ENCODE measurements at places on chromosomes 2 and 18. TPM values are rescaled to one million over a fixed set of nuclear protein-coding genes. Genes with fewer than 3 reads are reported as not detected.

DNA sequence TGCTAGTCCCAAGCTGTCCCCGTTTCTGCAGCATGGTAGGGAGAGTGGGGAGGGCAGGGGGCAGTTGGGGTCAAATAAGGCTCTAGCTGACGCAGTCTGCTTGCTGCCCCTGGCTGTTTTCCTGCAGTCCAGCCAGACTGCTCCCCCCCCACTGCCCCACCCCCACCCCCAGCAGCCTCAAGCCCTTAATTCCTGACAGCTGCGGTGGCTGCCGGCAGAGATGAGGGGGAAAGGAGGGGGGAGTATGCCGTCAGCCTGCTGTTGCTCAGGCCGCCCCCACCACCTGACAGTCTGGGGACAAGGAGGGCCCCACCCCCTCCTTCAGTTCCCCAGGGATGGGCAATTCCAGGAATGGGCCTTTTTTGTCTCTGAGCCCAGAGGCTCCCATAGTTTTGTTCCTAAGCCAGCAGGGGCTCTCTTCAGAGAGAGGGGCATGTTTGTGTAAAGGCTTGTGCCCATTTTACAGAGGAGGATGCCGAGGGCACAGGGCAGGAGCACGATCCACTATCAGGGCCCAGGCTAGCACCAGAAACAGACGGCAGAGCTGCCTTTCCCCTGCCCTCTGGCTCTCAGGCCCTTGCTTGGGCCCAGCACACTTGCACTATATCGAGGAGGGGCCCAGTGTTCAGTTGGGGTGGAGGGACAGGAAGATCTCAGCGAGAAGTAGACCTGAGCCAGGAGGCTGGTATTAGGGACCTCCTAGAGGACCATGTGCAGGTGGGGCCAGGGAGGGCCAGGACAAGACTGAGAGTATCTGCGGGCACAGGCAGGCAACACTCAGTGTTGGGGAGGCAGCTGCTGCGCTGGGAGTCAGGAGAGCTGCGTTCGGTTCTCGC is 1.5 kb upstream of the WNT10A start:
- DNase-seq, result no peak

GRCh38 chr2:241280291-241280690 is 35.2 kb downstream of the HDLBP start:
- DNase-seq, result no peak

DNA sequence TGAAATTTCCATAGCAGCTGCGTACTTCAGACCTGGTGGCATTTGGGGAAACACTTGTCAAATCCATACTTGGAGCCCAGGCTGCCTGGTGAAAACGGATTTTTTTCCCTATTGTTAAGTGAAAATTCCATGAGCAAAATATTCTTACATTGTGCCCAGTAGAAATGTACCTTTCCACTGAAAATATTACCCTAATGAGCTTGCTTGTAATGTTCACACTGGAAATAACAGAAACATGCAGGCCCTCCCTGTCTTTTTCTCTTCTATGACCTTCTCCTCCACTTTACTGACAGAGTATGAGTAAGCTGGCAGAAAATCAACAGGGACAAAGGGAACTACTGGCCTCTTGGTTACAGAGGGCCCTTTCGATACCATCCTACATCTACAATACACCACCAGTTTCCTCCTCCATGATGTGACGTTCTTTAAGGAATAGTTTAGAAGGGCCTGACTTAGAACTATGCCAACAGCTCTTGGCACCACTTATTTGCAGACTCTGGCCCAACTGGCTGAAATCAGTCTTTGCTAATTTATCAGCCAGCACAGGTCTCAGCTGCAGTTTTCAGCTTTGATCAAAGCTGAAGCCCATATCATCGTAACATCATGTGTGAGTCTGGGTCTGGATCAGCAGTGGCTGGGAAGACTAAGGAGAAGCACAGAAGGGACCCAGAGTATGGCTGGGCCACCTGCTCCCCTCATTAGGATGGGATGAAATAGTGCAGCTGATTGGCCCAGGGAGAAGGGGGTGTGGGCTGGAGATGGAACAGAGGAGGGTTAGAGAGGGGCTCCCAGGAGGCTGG is 272.2 kb upstream of the ID2 start:
- DNase-seq, result no peak

DNA sequence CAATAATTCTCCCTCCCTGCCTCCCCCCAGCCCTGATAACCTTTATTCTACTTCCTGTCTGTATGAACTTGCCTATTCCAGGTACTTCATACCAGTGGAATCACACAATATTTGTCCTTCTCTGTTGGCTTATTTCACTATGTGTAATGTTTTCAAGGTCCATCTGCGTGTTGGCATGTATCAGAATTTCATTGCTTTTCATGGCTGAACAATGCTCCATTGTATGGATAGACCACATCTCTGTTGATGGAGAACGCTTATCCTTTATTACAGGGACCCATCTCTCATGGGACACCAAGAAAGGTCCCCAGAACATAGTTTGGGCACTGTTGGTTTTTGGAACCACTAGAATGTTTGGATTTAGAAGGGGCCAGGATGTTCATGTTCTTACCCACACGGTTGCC is 40.2 kb downstream of the ATOH8 start:
- no peak for DNase-seq

Gene TSGA10
- 7.0 TPM for total RNA-seq

GRCh38 chr2:3301001-3301400 is 76.6 kb downstream of the EIPR1 start:
- DNase-seq, result no peak

Gene GREB1
- 226 TPM for total RNA-seq

DNA sequence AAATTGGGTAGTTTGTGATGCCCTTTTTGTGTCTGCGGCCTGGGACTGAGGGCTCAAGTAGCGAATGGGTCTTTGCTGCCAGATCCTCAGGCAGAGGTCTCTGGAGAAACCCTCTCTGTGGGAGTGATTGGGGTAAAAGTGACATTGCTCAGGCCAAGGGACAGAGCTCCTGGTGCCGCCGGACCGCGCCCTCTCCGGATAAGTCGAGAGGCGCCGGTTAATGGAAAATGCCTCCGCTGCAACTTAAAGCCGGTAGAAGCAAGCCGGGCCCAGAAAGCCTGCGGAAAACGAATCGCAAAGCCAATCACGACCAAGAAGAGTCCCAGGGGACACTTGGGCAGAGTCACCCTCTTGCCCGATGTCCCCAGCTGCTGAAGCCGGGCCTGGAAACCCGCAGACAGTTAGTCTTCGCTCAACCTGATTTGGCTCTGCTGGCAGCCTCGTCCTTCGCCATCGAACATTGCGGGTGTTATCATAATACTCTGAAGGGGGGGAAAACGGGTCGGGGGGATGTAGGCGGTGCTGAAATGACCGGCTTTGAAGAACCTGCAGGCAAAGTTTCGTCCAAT is 352 bp upstream of the HOXD12 start:
- no peak for DNase-seq

- no peak for DNase-seq
Observed at GRCh38 chr2:144619760-144620159, 99.8 kb upstream of the ZEB2 start.

DNA sequence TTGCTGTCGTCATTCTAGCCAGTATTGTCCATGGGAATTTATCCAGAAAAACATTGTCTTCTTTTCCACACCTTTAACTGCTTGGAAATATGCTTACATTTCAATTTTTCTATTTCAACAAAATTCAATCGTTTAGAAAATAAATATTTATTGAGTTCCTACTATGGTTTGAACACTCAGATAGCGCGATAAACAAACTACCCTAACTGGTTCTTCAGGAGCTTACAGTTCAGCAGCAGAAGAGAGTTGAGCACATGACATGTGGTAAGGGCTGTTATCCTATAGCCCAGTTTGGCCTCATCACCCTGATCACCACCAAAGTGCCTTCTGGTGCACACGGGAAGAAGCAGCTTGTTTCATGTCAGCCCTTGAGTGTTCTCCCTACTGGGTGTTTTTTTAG is 375.2 kb upstream of the SMIM21 start:
- DNase-seq, result no peak

Gene SEC11C
- total RNA-seq, result 24.5 TPM

Gene RAPGEF4
- total RNA-seq, result 7.5 TPM

DNA sequence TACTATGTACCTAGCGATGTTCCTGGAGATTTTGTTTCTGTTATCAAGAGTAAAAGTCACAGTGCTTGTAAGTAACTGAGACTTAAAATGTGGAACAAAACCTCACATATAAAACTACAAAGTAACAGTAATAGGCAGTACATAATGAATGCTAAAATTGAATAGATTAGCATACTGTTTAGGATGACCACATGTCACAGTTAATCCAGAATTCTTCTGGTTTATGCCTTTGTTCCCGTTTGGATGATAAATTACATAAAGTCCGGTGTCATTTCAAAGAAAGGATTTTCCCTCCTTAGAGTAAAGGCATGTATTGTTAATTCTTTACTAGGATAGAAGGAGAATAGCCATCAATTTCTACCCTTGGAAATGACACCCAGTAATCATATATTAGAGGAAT is 56.1 kb downstream of the RBM43 start:
- no peak for DNase-seq

DNA sequence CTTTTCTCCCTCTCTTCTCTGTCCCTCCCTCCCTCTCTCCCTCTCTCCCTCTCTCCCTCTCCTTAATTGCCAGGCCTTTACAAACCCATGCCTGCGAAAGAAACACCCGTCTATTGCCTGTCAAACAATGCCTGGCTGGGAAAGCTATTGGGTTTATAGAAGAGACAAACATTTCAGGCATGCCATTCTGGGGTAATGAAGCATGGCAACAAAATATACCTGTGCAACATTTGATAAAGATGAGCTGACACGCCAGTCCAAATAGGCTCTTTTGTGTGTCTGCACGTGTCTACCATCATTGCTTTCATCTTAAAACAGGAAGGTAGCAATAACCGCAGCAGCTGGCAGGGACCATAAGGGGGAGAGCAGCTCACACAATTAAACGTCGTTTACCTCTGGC is 282.1 kb downstream of the ZNF516 start:
- no peak for DNase-seq
